ENCODE measurements at places on chromosomes 6 and 20.

DNA sequence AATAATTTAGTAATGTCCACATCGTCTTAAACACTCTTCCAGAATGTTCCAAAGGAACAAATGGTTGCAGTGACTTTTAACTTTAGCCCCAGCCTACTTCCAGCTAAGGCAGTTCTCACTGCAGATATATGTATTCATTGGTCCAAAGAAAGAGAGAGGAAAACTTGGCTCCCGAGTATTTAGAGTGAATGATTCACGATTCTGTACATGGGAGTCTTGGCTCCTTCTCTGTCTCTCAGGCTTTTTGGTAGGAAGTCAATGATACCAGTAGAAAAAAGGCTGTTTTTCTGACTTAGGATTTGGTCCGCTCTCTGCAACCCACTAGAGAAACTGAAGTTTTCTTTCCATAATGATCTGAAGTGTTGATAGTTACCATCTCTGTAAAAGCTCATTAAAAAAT lies 38.6 kb downstream of the E2F3 start:
- DNase-seq: no peak

GRCh38 chr6:160691617-160692016 lies 10.4 kb upstream of the PLG start:
- DNase-seq: no peak

- peak; percentile 80 for DNase-seq
Measured at GRCh38 chr6:88780714-88781389, 182.6 kb downstream of the RNGTT start.

GRCh38 chr6:45737331-45738056 lies 278.2 kb downstream of the CLIC5 start:
- no peak for DNase-seq

GRCh38 chr20:63150911-63151531 lies 64.9 kb downstream of the YTHDF1 start:
- DNase-seq: no peak

DNA sequence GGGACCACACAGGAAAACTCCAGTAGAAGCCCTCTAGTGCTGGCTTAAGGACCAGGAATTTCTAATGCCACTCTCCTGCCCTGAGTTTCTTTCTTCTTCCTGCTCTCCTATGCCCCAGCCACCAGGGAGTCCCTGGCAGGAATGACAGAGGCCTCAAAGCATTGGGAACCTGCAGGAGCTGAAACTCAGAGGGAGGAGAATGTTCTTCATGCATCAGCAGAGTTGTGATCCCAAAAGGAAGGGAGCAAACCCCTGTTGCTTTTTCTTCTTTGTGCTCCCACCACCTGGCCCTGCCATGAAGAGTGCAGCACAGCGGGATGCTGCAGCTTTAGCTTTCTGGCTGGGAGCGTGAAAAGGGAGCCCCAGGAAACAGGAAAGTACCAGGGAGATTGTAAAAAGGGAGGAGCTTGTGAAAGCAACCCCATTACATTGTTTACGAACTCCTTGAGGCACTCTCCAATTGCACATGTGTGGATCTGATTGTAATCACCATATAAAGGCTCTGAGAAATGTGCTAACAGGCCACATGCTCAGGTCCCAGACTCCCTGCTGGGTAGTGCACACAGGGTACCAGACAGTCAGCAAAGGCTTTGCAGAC lies 34.7 kb upstream of the FKBP1A start:
- DNase-seq: no peak

DNA sequence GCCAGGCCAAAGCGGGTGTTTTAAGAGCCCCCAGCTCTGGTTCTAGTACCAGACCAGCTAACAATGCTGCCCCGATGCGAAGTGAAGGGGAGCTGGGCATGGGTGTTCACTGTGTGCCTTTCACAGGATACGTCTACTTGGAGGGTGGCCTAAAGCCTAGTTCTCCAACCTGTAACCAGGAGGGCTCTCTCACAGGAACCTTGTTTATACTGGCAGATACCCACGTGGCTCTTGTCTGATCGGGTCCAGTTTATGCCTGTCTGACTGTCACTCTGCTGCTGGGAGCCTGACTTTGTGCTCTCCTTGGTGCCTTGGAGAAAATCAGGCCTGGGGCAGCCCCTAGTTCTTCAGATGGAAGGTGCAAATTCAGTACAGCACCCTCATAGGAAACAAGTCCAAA lies 60.2 kb upstream of the RNF144B start:
- DNase-seq: no peak

DNA sequence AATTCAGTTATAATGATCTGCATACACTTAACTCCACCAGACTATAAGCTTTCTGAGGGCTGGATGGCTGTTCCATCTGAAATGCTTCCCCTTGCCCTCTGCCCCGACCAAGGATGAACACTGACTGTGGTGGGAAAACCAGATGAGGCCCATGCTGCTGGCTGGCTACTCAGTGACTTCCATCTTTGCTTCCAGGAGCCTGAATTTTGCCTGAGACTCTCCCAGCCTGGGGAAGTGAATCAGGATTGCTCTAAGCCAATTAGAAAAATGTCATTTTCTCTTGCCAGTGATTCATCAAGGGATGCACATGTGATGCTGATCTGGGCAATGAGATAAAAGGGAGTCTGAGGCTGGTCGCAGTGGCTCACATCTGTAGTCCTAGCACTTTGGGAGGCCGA lies 1.7 kb upstream of the TOMM34 start:
- no peak for DNase-seq

DNA sequence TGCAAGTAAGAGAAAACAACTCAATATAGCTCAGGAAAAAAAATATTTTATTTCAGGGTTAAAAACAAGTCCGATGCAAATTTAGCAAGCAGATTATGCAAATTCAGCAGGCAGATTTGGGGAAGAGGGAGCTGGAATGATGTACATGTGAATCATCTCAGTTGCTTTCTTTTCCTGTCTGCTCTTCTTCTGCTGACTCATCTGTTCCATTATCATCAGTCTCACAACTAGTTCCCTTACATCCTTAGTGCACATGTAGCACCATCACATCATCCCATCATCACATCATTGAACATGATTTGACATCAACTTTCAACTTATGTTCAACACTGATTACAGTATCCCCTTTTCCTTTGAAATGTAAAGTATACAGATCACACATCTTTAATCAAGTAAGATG lies 11.5 kb upstream of the DEFB113 start:
- no peak for DNase-seq

- DNase-seq: no peak
Measured at GRCh38 chr20:12434672-12435071, 517.0 kb downstream of the BTBD3 start.

- DNase-seq: peak; percentile 31
Measured at GRCh38 chr6:156773935-156774852, 3.0 kb upstream of the ARID1B start.

DNA sequence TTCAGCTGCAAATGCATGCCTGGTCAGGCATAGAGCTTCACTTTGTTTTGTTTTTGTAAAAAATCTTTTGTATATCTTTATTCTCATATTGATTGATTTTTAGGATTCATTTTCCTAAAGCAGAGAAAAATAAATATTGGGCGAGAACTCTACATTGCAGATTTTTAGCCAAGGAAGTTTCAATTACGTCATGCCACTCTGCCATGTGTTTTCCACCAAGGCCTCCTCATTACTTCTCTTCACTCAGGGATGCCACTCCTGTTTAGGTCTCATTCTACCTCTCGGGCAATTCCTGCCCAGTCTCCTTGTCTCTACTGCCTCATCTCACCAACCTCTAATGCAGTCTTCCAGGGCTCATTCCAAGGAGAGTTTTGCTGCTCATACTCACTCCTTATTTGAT lies 497.3 kb upstream of the SPTLC3 start:
- no peak for DNase-seq

DNA sequence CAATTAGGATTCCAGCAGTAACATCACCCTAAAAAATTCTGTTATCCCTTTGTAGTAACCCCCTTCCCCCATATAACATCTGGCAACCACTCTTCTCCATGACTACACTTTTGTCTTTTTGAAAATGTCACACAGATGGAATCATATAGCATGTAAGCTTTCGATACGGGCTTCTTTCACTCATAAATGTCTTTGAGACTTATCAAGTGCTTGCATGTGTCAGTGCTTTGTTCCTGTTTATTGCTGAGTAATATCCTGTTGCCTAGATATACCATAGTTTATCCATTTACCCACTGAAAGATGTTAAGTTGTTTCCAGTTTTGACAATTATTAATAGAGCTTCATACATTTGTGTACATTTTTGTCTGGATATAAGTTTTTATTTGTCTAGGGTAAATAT lies 10.4 kb upstream of the SNPH start:
- peak; percentile 71 for DNase-seq

GRCh38 chr20:8394308-8394945 lies 262.4 kb downstream of the PLCB1 start:
- peak; percentile 76 for DNase-seq

- no peak for DNase-seq
Measured at GRCh38 chr6:7165890-7166267, 58.1 kb downstream of the RREB1 start.

- DNase-seq: no peak
Measured at GRCh38 chr20:3237958-3238615, 903 bp downstream of the SLC4A11 start.

DNA sequence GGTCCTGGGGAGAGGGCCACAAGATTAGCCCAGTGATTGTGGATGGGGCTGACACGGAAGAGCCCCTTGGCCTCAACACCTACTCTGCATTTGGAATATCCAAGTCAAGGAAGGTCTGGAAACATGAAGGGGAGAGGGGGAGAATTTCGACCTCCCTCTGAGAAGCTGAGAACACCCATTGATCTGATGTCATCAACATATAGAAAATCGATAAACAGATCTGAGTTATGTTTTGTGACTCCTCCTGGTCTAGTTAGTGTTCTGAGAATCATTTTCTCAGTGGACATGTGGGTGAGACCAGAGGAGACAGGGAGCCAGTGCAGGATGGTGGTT lies 108.0 kb downstream of the SLC22A3 start:
- DNase-seq: no peak

GRCh38 chr6:56482525-56482924 lies 160.2 kb downstream of the DST start:
- no peak for DNase-seq

GRCh38 chr6:108752733-108753590 lies 95.3 kb upstream of the ARMC2 start:
- no peak for DNase-seq

GRCh38 chr6:170459451-170459850 lies 93.7 kb downstream of the PSMB1 start:
- DNase-seq: peak; percentile 85

GRCh38 chr6:37202788-37203491 lies 33.0 kb downstream of the PIM1 start:
- no peak for DNase-seq

- peak; percentile 42 for DNase-seq
Measured at GRCh38 chr6:39213195-39213920, 15.9 kb downstream of the KCNK5 start.

GRCh38 chr6:38489951-38490350 lies 149.8 kb downstream of the BTBD9 start:
- no peak for DNase-seq

DNA sequence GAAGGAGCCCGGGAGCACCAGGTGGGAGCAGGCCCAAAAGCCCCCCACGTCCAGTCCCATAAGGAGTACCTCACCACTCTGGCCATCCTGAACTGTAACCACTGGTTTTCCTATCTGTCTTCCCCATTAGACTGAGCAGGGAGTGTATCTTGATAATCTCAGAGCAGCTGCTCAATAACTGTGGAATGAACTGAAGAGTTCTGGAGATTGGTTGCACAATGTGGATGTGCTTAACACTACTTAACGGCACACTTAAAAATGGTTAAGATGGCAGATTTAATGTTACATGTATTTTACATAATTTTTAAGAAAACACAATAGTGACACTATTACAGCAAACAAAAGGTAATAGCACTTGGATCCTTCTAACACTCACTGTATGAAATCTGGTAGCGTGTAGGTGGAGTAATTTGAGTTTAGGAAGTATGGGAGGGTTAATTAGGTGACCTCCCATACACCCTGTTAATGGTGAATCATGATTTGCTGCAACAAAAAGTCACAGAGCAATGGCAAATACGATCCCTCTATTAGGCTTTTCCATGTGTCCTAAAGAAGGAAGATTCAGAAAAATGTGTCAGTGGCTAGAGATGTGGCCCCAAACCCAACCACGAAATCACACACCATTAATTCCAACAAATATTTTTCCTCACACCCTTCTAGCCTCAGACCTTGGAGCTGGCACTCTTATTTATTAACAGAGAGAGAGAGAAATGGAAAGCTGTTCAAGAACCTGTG lies 18.4 kb downstream of the TRAM2 start:
- DNase-seq: no peak

DNA sequence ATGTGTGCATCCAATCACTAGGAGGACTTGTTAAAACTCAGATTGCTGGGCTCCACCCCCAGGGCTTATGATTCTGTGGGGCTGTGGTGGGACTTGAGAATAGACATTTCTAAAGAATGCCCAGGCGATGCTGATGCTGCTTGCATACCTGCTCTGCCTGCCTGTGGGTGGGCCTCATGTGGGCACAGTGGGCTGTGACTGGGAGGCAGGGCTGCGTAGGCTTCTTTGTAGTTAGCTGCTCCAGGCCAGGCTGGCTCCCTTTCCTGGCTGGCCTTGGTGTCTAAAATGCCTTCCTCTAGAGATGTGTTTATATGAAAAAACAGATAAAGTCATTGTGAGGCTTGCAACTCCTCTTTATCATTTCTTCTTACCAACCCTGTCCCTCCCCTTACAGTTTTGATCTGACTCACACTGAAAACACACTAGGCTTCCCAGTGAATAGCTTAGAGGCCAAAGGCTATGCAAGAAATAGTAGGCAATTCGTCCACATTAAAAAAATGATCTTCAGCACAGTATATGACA lies 495.5 kb upstream of the MAP3K7 start:
- no peak for DNase-seq

DNA sequence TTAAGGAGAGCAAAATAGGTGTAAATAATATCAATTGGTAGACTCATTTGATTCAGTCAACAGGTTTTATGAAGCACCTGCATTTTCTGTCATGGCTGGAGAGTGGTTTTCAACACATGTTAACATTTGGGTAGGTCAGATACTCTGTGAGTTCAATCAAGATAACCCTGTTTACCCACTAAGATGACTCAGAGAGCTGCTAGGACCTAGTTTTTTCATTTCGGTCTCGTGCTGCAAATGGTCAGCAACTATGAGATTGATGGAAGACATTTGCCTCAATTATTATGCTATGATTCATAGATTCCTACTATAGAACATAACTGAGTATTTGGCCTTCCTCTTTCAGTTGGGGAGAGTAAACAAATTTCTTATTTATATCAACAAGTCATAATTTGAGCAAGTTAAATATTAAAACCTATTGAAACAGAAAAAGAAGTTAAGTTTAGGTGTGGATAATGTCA lies 391.4 kb upstream of the CITED2 start:
- no peak for DNase-seq

DNA sequence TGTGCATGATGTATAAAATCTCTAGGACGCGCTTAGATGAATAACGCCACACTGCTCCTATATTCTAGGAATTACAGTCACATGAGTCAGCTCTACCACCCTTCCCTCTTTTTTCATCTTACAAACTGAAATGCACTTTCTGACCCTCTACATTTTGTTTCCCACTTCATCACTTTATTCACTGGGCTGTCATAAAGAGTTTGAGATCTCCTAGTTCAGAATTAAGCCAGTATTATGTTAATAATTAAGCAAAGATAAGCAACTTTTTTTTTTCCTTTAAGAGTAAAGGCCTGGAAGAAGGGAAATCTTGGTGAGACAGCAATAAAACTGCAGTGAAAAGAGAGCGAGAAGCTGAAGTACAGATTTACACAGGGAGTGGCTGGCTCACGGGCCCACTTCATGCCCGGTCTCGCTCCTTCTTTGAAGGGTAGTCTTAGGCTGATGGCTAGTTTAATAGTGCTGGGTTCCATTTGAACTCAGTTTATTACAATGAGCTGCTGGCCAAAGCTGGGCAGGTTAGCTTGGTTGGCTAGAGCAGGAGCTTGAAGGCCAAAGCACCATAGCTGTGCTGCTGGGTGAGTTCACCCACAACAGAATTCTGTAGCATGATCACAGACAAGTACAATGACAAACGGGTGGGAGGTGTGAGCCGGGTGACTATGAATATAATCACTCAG lies 110.6 kb downstream of the MAP7 start:
- no peak for DNase-seq
